ENCODE measurements at places on chromosomes 4 and X. TPM values are rescaled to one million over a fixed set of nuclear protein-coding genes. Genes with fewer than 3 reads are reported as not detected.

TMEM35A gene
- 1.4 TPM for total RNA-seq

PPP2R2C gene
- total RNA-seq: 2.0 TPM

SPANXA2 gene
- total RNA-seq: not detected

GPR34 gene
- not detected for total RNA-seq

UGT2B11 gene
- not detected for total RNA-seq

GAB3 gene
- 7.3 TPM for total RNA-seq

SMR3B gene
- total RNA-seq: not detected

F8A3 gene
- total RNA-seq: 9.8 TPM

GATA1 gene
- total RNA-seq: not detected

CT45A1 gene
- total RNA-seq: not detected

PDE6B gene
- 2.1 TPM for total RNA-seq

MAGEB17 gene
- total RNA-seq: not detected

BCAP31 gene
- 150 TPM for total RNA-seq

PGAM4 gene
- not detected for total RNA-seq

EDA2R gene
- 34.5 TPM for total RNA-seq

GLRB gene
- 24.8 TPM for total RNA-seq

GLRA2 gene
- total RNA-seq: not detected

CSAG3 gene
- not detected for total RNA-seq

SLITRK2 gene
- not detected for total RNA-seq

RRH gene
- 0.08 TPM for total RNA-seq

ERAS gene
- not detected for total RNA-seq

GRSF1 gene
- total RNA-seq: 194 TPM

SERTM2 gene
- not detected for total RNA-seq

PNCK gene
- total RNA-seq: 1.1 TPM

APBB2 gene
- 50.8 TPM for total RNA-seq

SHROOM3 gene
- 2.7 TPM for total RNA-seq

ZNF630 gene
- 2.2 TPM for total RNA-seq

CCDC160 gene
- 1.4 TPM for total RNA-seq

UGT2A3 gene
- total RNA-seq: not detected

IL2 gene
- not detected for total RNA-seq

TBC1D19 gene
- 69.9 TPM for total RNA-seq

ABLIM2 gene
- total RNA-seq: 4.0 TPM

UGT8 gene
- not detected for total RNA-seq

HAND2 gene
- total RNA-seq: 0.11 TPM

CYTL1 gene
- not detected for total RNA-seq

DUSP9 gene
- total RNA-seq: not detected

RS1 gene
- not detected for total RNA-seq

TCEAL1 gene
- total RNA-seq: 149 TPM

DUX4 gene
- total RNA-seq: not detected

BEND2 gene
- total RNA-seq: not detected

GPR173 gene
- 2.2 TPM for total RNA-seq

GUCY1B1 gene
- 8.3 TPM for total RNA-seq

ITIH6 gene
- not detected for total RNA-seq

PPP4R3C gene
- not detected for total RNA-seq

FAM133A gene
- total RNA-seq: not detected

PPARGC1A gene
- 4.8 TPM for total RNA-seq

UGDH gene
- total RNA-seq: 58.2 TPM

ITGB1BP2 gene
- 109 TPM for total RNA-seq

PCYT1B gene
- total RNA-seq: 0.08 TPM

MRFAP1 gene
- total RNA-seq: 128 TPM

GPRASP1 gene
- total RNA-seq: 1.8 TPM

NHS gene
- 0.68 TPM for total RNA-seq

KIAA1210 gene
- total RNA-seq: not detected

Measured in myocyte (in vitro differentiated cells).